HuH-7 (cell line): ENCODE measurements at places on chromosomes 3 and 15.

DNA sequence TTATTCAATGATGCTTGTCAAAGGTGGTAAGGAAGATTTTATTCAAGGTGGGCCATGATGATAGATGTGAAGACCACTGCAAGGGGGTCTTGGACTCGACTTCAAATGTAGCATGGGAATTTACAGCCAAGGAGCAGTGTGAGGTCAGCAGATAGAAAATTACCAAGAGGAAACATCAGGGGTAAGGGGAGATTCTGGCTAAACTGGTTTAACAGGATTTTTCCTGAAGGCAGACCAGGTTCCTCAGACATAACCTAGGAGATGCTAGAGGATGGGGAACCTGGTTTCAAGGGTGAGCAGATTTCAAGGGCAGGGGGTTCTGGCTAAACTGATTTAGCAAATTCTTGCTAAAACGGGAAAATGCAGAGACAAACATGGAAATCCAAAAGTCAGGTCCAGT is 464.9 kb downstream of the TAFA4 start:
- no peak for DNase-seq

GRCh38 chr3:87272718-87273341 is 3.6 kb downstream of the POU1F1 start:
- DNase-seq, result no peak

DNA sequence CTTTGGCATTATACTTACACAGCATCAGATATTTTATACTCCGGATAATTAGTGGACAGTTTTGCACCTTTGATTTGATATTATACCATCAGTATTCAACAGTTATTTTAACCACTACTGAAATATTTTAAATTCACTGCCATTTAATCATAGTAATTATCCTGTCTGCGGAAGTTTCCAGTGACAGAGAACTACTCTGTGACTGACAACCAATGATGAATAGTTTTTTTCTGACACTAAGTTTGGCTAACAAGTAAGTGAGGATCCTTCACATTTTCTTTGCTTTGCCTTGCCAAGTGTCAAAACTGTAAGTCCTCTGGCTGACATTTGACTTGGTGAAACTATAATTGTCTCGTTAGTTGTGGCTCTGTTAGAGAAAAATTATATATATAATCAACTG is 30.5 kb upstream of the GOLGA8B start:
- no peak for DNase-seq

DNA sequence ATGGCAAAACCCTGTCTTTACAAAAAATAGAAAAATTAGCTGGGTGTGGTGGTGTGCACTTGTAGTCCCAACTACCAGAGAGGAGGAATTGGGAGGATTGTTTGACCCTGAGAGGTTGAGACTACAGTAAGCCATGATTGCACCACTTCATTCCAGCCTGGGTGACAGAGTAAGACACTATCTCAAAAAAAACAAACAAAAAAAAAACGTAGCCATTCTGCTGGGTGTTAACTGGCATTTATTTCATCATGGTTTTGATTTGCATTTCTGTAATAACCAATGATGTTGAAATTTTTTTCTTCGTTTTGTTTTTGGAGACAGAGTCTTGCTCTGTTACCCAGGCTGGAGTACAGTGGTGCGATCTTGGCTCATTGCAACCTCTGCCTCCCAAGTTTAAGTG is 63.3 kb downstream of the RPLP1 start:
- no peak for DNase-seq

DNA sequence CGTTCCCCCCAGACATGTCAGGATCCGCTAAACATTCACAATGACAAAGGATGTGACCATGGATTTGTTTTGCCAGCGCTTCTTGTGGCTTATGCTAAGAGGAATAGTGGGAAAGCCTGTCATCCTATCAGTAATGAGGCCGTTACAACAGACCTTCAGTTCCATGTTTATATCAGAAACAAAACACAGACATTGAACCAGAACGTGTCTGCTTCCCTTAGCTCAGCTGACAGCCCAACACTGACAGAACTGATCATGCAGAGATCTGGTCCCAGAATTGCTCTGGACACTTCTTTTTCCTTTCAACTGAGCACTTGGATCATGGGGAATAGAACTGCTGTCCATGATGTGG is 58.3 kb upstream of the MYZAP start:
- DNase-seq, result no peak

DNA sequence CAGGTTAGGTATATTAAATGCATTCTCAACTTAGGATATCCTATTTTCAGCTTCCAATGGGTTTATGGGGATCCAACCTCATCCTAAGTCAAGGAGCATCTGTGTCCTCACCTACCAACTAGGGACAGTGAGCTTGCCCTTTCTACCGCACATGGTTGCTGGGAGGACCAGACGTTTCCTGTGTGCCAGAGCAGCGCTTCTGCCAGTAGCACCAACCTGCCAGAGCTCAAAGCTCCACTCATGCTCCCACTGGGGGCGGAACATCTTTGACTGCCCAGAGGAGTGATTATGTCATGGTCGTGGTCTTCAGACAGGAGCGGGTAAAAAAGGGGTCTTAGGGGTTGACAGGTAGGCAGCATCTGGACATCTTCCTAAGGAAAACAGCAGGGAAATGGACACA is 24.7 kb downstream of the XPC start:
- DNase-seq, result no peak

DNA sequence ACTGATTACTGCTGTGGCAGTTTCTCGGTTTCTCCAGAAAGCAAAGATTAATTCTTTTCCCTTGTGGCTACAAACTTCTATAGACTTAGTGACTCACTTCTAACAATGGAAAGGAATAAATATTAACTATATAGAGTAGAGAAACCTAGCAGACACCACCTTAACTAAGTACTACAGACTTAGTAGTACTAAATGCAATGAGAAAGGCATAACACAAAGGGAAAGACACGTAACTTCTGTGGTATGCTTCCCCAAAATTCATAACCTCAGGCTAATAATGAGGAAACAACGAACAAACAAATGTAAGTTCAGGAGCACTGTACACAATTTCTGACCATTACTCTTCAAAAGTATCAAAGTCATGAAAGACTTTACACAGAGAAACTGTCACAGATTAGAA is 31.2 kb downstream of the ATG3 start:
- no peak for DNase-seq

DNA sequence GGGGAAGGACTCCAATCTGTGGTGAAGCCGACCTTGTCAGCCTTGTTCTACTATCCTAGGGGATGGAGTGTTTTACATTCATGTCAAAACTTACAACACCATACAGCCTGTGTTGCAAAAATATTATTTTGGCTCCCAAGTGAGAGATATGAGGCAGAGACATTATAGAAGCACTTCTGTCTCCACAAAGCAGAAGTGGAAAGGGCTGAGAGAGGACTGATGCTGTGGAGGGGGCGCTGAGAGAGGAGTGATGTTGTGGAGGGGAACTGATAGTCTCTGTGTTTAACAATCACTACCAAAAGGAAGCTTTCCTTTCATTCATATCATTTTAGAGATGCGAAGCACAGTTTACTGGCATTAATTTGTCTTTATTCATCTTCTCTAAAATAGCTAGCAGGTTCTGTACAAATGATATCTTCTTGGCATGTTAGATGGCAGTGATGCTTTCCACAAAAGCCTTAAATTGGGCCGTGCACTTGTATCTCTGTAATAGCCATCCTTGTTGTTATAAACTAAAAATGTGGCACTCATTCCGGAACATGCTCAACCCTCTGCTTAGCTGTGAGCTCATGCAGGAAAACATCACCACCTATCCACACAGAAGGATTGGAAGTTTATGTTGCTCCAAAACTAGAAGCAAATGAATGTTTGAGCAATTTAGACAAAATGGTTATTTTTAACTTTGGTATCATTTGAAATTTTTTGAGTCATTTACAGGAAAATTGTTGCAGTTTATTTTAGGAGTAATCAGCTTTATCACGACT is 134.6 kb upstream of the TP63 start:
- no peak for DNase-seq

- no peak for DNase-seq
These were observed 288.7 kb downstream of the SOX2 start for GRCh38 chr3:182000447-182000846.

- DNase-seq, result no peak
These were observed 40.4 kb downstream of the BHLHE40 start for GRCh38 chr3:5019411-5020241.

DNA sequence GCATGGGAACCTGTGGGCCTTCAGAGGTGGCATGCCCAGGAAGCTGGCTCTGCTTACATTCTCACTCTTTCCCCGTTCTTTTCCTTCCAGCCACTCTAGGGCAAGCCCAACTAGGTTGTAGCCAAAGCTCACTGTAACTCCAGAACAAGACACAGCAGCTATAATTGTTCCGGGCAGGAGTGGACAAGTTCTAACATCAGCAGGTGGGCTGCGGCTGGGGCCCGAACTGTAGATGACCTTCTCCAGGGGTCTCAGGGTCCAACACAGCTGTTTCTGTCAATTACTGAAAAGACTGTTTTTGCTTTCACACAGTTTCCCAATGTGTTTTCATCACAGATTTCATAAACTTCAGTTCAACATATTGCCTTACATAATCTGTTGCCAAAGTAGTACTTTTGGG is 11.5 kb downstream of the RASGRP1 start:
- DNase-seq, result no peak

DNA sequence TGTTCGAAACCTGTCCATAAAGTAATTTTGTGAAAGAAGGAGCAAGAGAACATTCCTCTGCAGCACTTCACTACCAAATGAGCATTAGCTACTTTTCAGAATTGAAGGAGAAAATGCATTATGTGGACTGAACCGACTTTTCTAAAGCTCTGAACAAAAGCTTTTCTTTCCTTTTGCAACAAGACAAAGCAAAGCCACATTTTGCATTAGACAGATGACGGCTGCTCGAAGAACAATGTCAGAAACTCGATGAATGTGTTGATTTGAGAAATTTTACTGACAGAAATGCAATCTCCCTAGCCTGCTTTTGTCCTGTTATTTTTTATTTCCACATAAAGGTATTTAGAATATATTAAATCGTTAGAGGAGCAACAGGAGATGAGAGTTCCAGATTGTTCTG is 44.4 kb downstream of the AGTR1 start:
- no peak for DNase-seq

- peak; percentile 66 for DNase-seq
These were observed 3.6 kb downstream of the CHDH start for GRCh38 chr3:53842436-53843194.

- DNase-seq, result no peak
These were observed 5.0 kb upstream of the KPNA1 start for GRCh38 chr3:122519693-122520092.

DNA sequence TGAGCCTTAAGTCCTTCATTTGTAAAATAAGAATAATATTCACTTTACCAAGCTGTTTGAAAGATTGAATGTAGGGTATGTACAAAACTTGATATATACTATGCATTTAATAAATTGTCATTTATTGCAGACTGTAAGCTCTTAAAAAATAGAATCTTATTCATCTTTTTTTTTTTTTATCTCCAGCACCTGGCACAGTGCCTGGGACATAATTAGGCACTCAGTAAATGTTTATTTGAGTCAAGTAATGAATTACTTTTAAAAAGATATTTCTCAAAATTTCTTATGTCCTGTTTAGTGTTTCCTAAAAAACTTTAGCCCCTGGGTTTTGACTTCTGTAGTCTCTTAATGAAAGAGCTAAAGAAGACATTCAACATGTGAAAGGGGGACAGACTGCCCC is 71.7 kb downstream of the TOP2B start:
- no peak for DNase-seq

DNA sequence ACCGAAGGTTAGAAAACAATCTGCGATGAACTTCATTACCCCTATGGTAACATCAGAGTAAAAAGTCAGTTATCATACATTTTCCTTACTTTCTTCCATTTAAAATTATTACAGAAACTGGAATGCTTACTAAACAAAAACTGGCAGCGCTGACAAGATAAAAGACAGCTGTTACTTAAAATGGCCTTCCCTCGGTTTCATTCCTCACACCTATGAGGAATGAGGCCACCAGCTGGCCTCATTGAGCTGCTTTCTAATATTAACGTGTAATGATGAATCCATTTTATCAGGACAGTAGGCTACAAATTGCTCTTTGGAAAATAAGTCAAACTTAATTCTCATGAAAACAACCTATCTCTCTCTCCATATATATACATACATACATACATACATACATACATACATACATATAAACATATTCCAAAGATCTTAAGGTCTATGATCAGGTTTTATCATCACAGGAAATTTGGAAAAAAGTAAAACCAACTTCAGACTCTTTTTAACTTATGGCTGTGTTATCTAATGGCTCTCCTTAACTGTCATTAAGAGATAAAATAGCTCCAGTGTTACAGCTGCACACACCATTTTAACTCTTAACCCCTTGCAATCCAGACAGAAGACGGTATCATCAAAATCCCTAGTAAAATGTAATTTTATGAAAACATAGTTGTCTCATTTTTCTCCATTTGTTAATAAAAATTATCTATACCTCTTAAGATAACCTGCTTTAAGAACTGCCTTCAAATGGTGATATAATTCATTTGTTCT is 5.2 kb downstream of the CCNL1 start:
- no peak for DNase-seq

- no peak for DNase-seq
These were observed 150.9 kb upstream of the LINGO1 start for GRCh38 chr15:77783636-77784035.

DNA sequence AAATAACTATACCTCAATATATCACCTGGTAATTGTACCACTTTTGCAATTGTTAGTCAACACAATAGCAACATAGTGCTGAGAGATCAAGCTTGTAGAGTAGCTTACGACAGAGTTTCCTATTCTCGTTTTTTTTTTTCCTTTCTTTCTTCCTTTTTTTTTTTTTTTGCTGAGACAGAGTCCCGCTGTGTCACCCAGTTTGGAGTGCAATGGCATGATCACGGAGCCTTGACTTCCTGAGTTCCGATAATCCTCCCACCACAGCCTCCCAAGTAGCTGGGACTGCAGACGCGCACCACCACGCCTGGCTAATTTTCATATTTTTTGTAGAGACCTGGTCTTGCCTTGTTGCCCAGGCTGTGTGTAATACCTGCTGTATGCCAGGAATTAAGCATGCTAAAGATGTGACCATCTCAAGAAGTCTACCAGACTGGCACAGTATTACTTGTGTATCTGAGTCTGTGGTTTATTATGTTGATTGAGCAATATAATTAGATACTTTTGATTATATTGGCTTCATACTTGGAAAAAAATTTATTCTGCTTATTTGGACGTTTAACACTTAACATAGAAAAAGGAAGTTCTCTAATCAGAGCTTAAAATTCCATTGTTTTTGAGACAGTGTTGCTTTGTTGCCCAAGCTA is 3.0 kb downstream of the SELENOT start:
- no peak for DNase-seq
